ENCODE measurements at places on chromosomes 2 and 18.

DNA sequence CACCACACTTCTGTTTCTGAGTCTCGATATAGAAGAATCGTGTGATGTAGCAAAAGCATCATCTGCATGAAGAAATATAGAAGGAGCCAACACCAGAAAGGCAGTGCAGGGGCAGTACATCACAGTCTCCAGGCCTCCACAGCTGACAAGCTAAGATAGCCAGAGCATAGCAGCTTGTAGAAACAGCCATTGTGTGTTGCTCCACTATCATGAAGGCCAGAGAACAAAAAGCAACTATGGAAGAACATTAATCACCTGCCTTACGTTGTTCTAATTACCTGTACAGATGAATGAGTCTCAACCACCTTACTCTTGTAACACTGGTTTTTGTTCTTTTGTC, 129.0 kb downstream of the RND3 start:
- DNase-seq, result no peak

GRCh38 chr18:46859855-46860254, 57.5 kb downstream of the PIAS2 start:
- no peak for DNase-seq

DNA sequence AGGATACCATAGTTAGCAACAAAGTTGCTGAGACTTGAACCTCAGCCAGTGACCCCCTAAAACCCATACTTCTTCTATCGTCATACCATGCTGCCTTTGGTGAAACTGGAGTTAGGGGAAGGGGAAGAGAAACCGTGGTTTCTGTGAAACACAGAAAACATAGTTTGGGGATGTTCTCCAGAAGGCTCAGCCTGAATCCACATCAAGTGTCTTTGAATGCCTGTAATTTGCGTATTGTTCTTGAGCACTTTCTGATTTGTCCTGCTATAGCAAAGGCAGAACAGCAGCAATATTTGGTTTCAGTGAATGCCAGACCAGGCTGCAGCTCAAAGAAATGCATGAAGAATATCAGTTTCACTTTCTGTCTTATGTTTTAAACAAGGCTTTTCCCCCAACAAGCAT, 258.7 kb downstream of the TTC32 start:
- no peak for DNase-seq

DNA sequence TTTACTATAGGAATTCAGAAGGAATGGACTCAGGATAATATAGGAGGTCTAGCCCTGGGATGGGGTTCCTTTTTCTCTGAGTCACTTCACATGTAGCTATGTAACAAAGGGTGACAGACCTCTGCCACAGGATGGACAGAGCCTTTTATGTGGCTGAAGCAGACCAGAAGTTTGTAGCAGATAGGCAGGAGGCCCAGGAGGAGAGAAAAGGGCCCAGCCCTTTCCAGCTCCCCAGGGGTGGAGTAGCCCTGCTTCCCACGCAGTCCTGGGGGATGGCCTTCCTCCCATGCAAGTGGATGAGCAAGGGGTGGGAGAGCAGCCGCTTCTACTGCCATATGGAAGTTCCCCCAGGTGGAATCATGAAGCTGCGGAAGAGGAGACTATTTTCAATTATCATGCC, 40.3 kb downstream of the ARMC9 start:
- no peak for DNase-seq

DNA sequence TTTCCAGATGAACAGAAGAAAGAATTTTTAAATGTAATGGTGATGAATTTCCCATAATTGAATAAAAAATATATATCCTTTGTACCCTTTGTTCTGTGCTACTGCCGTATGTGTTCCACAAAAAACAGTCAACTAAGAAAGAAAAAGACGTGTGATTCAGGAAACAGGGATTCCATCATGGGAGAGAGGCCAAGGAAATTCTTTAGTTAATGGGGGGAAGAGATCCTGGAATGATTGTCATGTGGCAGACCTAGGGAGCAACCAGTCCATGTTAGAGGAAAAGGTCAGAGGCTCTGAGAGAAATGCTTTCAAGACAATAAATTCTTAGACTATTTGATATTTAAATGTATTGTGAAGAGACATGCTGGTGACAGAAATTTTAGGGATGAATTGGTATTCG, 76.6 kb downstream of the CPO start:
- DNase-seq, result no peak

DNA sequence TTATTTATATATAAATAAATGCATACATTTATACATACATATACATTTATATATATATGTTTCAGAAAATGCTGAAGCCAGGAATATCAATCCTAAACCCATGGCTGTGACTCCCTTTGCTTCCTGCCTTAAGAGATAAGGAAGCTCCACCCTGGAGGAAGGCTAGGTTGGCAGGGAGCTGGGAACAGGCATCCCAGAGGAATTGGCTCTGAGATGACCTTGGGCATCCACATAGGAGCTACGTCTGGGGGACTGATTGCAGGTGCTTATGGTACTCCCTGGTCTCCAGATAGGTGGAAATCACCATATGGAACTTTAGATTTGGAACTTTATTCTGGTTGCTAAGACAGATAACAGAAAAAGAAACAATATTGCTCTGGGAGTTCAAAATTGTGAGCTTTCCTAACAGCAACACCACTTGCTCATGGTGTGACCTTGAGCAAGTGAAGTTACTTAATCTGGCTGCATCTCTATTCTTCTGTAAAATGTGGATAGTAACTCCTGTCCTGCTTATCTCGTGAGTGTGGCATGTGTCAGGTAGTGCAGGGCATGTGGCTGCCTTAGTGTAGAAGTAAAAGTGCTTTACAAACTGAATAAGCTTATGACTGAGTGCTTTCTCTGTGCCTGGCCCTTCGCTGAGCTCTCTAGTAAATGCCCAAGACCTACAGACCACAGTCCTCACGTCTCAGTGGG, 341.0 kb downstream of the MEIS1 start:
- DNase-seq, result no peak

GRCh38 chr18:56872140-56872539, 221.0 kb downstream of the WDR7 start:
- no peak for DNase-seq

- peak; percentile 22 for DNase-seq
Measured at GRCh38 chr18:44637210-44638033, 43.3 kb upstream of the SETBP1 start.

GRCh38 chr2:70477441-70477844, 76.2 kb downstream of the TGFA start:
- DNase-seq, result no peak

DNA sequence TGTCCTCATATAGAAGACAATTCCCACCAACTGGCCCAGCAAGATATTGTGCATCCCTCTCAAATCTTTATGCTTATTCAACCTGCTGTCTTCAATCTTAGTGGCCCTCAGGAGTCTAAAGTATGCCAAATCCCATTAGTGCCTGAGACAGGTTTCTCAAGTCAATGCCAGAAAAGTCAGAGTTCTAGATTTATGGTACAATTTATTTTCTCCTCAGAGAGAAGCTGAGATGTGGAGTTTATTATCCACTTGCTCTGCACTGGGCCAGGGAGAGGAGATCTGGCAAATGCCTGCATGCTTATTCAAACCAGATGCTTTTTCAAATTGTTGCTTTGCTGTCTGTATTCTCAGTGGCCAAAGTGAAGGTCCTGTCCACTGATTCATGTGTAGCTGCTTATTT, 825.2 kb downstream of the METTL4 start:
- no peak for DNase-seq

GRCh38 chr2:53170466-53170865, 597.1 kb upstream of the CHAC2 start:
- DNase-seq, result no peak

DNA sequence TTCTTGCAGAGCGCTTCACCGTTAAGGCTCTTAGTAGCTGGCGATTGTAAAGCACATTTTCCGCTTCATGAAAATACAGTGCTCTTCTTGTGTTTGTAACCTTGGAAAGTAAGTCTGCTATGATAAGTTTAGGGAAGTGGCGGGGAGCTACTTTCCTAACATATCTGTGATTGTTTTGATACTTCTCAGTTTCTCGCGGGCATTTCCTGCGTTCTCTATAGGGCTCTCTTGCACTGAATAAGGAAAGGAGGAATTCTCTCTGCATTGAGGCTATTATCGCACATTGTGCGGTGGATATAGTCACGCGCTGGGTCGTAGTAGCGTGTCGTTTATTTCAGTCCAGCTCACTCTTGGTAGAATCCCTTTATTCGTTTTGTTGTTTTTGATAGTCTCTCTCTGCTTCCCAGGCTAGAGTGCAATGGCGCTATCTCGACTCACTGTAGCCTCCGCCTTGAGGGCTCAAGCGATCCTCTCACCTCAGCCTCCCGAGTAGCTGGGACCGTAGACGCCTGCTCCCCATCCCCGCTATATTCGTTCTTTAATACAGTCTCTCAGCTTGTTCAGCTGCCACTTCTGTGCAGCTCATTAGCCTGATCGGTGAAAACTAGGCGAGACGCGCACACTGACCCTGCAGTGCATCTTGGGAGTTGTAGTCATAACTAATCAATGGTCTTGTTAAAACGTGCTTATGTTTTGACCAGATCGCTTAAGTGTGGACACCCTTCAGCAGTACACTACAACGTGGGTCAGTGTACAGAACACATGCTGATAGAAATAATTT, 1.0 kb upstream of the PPP4R3B start:
- peak; percentile 55 for DNase-seq

DNA sequence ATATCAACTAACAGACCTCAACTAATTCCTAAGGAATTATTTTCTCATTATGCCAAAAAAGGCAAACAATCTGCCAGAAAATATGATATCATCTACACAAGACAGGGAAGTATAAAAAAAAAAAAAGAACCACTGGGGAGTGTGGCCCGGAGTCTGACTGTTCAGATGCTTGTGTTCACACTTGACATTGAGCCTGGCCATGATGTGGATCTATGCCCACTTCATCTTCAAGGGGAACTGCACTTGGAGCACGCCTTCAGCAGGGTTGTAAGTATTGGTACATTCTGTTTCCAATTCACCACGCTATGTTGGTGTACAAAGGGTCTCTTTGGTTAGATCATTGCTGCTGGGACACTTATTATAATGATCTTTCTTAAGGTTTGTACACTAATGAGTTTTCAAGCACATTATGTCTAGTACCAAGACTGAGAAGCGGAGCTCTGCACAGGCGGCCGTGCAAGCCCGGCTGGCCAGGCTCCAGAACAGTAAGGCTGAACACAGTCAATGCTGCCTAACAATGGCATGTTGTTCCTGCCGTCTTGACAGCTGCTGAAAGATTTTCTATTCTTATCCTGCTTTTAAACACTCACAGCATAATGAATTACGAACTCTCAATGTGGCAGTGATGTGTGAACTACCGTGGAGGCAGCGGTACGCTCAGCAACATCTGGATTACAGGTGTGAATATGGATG, 788.4 kb upstream of the SOX11 start:
- DNase-seq, result no peak

DNA sequence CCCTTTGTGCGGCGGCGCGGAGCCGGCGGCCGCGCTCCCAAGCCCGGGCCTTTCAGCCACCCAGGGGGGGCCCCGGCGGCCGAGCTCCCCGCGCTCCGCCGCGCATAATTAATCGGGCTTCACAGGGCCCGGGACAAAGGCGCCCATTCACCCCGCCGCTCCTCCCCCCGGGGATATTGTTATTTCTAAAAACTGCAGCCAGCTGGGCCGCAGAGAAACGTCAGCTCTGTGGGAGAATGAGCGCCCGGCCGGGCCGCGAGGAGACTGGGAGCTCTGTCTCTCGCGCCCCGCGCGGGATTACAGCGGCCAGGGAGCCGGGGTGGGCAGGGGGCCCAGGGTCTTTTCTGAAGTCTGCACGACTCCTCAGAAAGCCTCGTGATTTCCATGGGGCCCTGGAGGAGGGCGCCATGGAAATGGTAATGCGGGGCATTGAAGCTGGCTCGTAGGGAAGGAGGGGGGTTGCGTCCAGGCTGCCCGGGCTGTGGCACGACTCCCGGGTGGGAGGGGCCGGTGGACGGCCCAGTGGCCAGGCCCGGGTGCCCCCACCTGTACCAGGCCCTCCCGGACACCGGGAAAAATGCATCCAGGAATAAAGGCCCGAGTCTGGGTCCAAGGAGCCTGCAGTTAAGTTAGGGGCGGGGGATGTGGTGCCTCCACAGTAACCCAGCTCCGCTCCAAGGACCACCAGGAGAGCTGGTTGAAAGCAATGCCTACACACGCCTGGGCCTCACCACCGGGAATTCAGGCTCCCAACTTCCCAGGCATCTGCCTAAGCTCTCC, 125.3 kb downstream of the ZFP36L2 start:
- DNase-seq, result no peak

DNA sequence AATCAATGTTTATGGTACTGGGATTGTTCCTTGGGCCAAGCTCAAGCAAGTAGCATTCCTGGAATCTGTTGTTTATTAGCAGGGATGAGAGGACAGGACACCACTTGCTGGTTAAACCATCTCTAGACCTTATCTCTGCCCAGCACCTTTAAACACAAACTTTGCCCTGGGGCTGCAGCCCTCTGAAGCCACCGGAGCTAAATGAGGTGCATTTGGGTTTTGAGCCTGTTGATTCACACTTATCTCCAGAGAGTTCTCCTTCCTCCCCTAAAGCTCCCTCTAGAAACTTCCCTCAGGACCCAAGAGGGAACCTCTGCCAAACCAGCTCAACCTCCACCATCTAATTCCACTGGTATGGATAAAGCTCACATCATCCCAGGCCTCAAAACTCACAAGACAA, 94.8 kb upstream of the EPAS1 start:
- DNase-seq, result no peak

- no peak for DNase-seq
Measured at GRCh38 chr2:240455272-240455646, 19.8 kb downstream of the GPC1 start.

DNA sequence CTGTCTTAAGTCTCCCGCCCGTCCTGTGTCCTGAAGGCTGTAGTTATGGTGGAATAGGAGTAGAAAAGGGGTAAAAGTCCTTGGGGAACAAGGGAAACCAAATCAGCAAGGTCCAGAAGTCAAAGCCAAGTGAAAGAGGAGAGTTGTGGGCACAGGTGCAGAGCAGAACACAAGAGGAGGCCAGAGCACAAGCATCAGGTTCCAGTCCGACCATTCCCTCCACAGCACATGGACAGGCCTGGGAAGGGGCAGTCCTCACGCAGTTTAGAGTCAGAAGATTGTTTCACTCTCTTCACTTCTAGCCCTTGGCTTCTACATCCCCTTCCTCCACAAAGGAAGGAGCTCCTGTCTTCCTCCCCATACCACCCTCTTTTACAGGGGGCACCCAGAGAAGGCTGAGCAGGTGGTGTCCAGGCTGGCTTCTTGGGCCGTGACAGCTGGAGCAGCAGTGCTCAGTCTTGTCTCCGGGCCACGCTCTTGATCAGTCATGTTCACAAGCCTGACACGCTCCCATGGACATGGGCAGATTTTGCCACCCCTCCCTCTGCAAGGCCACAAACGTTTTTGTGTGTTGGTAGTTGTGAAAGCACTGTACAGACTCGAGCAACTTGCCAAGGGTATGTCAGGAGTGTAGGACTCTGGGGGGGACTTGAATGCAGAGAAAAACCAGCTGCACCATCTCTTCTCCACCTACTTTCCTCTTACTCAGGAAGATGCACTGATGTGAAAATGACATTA, 138.5 kb upstream of the DAPL1 start:
- no peak for DNase-seq

DNA sequence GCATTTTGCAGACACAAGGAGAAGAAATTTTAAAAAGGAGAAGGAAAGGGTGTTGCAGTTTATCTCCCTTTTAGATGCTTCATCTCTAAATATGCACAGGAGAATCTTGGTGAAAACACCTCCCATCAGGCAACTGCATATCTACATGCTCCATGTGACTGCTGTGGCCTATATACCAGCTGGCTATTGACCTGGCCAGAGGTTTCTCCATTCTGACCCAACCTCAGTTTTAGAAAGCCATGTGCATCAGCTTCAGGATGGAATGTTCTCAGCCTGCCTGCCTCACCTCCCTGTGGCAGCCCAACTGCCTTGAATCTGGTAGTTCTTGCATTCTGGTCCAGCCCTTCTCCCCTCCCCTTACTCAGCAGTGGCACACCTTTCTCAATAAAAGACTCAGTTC, 1958.8 kb upstream of the CELF4 start:
- no peak for DNase-seq

Measured in CD4-positive, alpha-beta T cell treated with Interleukin-4 for 4 hours (primary cell).